ENCODE measurements at places on chromosomes 1 and 21.

DNA sequence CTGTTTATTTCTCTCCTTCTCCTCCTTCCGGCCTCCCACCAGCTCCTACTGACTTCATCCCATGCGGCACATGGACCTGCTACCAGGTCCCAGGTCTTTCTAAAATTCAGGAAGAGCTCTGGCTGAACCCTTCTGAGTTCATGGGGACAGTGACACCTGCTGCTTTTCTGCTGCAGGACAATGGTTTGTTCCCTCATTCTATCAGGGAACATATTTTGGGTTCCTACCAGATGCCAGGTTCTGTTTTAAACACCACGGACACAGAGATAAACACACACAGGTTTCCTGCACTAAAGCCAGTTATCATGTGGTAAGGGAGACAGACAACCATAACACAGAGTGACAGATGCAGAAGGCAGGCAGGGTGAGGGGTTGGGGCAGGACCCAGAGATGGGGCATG, 114.0 kb upstream of the RAB4A start:
- no peak for DNase-seq

GRCh38 chr1:223776826-223777454, 64.6 kb downstream of the CAPN2 start:
- peak; percentile 9 for DNase-seq

GRCh38 chr1:70044832-70045231, 160.5 kb downstream of the LRRC40 start:
- DNase-seq: no peak

- no peak for DNase-seq
Measured at GRCh38 chr21:33937931-33938339, 22.3 kb upstream of the ATP5PO start.

- DNase-seq: peak; percentile 37
Measured at GRCh38 chr1:237851210-237851845, 39.4 kb downstream of the ZP4 start.

DNA sequence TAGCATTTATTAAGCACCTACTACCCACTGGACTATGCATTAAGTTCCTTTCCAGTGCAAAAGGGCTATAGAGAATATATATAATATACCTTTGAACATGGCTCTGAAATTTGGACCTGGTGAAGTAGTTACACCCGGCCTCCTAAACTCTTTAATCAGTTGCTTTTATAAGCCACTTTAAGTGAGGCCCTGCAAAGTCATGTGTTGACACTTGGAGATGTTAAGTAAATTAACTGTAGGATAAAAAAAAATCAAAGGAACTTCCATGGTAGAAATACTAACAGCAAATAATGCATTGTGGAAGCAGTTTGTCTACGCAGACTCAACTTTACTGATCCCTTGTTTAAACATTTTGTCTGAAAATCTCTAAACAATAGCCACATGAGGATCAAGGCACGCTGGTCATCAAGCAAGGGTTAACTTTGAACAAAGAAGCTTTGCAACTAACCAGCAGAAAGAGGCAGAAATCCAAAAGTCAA, 283.9 kb downstream of the VAV3 start:
- DNase-seq: peak; percentile 36

- peak; percentile 66 for DNase-seq
Measured at GRCh38 chr1:246709835-246710234, 14.4 kb upstream of the SCCPDH start.

DNA sequence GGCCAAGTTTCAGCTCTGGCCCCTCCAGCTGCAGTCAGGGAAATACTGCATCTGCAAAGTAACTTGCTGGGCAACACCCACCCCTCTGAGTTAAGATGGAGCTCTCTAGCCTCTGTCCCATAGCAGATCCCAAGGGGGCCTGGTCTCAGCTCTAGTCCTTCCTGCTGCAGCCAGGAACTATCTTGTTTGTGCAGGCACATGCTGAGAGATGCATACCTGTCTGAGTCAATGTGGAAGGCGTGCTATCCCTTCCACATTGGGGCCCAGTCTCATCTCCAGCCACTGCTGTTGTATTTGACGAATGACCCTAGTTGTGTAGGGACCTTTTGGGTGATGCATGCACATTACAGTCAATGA, 76.4 kb downstream of the CTH start:
- no peak for DNase-seq

DNA sequence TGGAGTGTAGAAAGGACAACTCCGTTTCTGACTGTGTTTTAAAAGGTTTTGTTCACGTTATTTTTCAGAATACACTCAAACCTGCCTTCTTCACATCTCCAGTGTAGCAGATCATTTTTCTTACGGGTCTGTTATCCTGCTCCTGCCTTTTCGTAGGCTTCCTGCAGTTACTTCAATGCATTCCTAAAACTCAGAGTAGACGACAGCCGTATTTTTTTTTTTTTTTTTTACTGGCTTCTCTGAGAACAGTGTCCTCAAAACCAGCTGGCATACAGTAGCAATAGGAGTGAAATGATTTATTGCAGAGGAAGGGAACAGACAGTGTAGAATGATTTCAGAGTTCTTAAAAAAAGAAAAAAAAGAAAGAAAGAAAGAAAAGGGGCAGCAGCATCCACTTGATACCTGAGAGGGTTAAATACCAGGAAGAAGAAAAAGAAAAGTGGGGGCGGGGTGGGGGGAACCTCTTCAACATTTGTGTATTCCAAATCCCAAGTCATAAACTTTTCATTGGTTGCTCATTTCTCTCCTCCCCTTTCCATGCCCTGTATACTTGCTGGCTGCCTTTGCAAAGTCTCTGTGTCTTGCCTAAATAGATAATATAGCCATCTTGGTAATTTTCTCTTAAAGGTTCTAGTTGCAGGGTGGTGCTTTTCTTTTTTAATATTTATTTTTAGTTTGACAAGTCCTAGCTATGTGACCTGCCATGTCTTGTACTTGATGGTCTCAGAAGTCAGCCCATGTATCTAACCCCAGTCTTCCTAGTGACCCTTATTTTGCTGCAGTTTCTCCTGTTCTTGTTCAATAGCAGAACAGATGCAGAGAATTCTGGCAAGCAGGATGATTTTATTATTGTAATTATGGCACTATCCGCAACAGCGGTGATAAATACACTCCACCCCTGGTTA, 2.8 kb downstream of the TGFB2 start:
- DNase-seq: no peak

DNA sequence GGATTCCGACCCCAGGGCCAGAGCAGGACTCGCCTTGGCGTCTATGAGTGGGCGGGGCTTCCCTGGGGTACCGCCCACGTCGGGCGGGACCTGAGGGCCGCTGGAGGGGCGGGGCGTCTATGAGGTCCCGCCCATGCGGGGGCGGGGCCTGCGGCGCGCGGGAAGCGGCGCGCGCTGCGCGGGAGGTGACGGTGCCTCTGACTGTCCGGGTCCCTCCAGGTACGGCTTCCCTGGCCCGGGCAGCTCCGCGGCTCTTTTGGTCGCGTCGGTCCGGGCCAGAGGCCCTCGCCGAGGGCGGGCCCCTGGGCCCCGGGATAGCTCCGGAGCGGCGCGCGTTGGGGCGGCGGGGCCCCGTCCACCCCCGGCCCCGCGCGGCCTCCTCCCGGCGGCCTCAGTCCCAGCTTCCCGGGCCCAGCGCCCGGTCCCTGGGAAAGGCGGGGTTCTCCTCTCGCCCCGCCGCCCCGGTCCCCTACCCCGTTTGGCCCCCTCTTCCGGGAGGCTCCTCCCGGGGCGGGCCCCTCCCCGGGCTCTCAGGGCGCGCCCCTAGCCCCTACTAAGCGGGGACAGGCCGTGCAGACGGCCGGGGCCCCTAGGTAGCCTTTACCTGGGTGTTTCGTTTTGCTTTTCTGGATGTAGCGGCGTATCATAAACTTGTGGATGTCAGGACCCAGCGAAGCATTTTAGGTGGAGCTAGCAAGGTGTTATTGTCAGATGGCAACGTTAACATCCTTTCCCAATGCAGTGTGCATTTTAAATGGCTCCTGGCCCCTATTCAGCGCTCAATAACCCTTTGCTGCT, at the start of gene CHAF1B:
CHAF1B (plus strand) TSS at position 160 of the 798 bp plus-strand sequence. CDS start 745 bp downstream, outside the sequence.
- DNase-seq: peak; percentile 81
